ENCODE measurements at places on chromosomes 1 and 21.

GRCh38 chr1:41976671-41977070, 57.9 kb upstream of the HIVEP3 start:
- no peak for DNase-seq

DNA sequence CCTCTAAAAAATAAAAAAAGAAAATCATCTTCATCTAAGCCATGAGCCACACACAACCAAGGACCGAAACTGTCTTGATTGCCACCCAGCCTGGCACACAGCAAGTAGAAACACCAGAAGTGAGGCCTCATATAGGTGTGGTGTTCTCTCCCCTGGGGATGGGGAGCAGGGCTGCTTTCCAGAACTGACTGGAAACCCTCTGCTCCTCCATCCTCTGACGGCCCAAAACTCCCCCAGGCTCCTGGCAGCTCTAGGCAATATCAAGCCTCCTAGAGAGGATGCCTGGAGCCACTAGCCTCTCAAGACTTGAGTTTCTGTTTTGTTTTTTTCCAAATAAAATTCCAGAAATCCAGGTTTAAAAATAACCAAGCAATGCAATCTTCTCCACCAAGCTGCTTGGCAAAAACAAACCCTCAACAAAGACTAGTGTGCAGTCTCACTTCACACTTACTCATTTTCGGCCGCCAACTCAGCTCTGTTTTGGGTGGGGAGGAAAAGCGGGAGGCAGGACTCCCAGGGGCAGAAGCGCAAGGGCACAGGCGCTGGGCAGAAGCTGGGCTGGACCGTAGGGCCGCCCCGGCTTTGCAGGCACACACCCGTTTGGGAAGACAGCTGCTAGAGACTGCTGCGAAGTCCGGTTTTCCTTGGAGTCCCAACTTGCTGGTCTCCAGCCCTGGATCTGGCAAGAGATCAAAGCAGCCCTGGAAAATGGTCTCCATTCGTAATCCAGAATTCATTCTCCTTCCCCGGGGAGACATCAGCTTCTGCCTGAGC, 78.2 kb upstream of the CAPZB start:
- DNase-seq: peak; percentile 89

DNA sequence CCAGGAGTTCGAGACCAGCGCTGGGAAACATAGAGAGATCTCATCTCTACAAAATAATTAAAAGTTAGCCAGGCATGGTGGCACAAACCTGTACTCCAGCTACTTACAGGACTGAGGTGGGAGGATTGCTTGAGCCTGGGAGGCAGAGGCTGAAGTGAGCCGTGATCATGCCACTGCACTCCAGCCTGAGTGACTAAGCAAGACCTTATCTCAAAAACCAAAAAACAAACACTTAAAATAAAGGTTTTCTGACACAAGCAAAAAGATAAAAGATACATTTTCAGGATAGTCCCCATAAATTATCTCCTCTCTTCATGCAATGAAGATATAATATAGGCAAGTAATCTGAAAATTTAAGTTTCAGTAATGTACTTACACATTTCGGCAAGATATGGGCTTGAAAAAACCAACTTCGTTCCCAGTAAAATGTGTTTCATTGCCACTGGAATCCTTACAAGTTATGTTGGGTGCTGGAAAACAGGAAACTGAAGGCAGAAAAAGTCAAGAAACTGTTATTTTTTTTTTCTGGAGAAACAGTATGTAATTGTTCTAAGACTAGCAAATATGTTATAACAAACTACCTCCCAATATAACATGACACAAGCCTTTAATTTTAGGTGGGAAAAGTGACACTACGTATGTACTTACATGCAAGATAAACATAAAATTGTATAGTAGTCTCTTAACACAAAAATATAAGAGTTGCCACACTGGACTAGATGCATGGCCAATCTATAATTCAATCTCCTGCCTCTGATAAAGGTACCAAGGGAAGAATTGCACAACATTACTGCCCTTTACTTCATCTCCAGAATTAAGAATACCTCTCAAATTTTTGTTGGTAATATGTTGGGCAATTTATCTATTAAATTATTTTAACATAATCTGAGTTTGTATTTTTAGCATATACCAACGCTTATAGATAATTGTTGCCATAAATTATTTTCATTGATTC, 15.7 kb downstream of the TM2D1 start:
- no peak for DNase-seq

DNA sequence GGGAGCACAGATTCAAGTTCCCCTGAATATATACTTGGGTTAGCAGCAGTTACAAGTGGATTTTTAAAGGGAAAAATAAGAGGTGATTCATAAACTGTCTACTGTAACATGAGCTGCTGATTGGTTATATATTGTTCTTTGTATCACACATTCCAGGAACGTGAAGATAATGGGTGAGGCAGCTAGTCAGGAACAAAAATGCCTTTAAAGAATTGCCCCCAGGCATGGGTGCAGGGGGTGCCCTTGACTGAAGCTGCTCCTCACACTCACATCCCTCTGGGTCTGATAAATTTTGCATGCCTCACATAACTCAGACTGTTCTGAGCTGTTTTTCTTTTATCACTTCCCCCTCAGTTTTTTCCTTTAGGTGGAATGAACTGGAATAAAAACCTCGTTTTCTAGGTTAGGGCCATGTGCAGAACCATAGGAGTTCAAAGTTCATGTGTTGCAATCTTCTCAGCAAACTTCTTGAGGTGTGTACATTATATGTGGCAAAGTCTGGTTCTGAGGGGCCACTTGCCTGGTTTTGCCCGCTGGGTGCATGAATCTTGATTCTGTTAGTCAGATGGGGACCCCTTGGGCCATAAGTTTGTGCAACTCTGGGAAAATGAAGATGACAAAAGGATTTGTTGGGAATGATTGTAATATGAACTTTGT, 21.1 kb downstream of the TBX19 start:
- DNase-seq: peak; percentile 82

- no peak for DNase-seq
Measured at GRCh38 chr1:9119745-9120144, 9.2 kb downstream of the GPR157 start.

DNA sequence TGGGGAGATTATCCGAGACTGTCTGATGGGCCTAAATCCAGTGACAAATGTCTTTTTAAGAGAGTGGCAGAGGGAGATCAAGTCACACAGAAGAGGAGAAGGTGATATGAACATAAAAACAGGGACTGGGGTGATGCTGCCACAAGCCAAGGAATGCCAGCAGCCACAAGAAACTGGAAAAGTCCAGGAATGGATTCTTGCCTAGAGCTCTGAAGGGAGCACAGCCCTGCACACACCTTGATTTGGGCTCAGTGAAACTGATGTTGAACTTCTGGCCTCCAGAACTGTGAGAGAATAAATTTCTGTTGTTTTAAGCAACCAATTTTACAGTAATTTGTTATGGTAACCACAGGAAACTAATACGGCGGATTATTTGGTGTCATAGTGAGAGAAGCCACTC, 19.5 kb downstream of the CITED4 start:
- DNase-seq: no peak
